ENCODE measurements at places on chromosomes 4 and X.

DNA sequence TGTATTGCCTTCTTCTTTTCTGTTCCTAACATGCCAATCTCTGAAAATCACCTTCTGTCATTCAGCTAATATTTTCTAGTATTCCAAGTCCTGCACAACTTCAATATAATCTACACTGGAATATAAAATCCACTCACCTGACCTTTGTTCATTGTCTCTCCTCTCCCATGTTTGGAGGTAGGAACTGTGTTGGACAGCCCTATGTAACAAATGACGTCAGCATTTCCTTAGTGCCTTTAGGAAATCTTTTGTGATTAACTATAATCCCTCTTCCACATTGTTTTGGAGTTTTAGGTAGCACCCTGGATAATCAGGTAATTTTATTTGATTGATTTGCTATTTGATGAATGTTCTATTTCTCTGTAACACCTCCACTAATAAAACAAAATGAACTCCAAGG is 814.8 kb upstream of the PRKX start:
- no peaks in the 10 kb centered on the region for H3K4me1 ChIP-seq
- no peak for DNase-seq
- no peaks in the 10 kb centered on the region for H3K27me3 ChIP-seq

- no peak overlapping the region for H3K4me3 ChIP-seq
- DNase-seq = no peak
- no peak overlapping the region for H3K27ac ChIP-seq
- peaks cover 2% of the 10 kb centered on the region for H3K4me1 ChIP-seq
- H3K27me3 ChIP-seq = peaks cover 9% of the 10 kb centered on the region
Measured at GRCh38 chrX:133637765-133638164, 222.5 kb upstream of the GPC4 start.

DNA sequence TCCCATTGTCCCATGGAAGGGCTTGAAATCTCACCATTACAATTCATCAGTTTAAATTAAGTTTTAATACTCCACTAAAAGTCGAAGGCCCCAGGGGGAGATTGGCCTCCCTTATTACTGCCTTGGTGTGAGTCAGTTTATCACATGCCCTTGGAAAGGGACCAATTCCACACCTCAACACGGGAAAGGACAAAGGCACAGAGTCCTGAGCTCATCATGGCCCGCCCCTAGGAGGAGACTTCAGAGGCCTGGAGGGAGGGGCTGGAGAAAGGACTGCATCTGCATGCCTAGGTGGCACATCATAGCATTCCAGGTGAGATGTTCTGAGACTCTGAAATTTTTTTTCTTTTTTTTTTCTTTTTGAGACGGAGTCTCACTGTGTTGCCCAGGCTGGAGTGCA is 2.8 kb upstream of the SEL1L3 start:
- H3K4me1 ChIP-seq = peaks cover 6% of the 10 kb centered on the region
- H3K4me3 ChIP-seq = no peak overlapping the region
- H3K36me3 ChIP-seq = no peaks in the 10 kb centered on the region
- DNase-seq = no peak
- H3K27me3 ChIP-seq = no peaks in the 10 kb centered on the region
- H3K27ac ChIP-seq = no peak overlapping the region

- no peak overlapping the region for H3K4me3 ChIP-seq
- H3K4me1 ChIP-seq = no peaks in the 10 kb centered on the region
- H3K36me3 ChIP-seq = no peaks in the 10 kb centered on the region
- H3K27me3 ChIP-seq = no peaks in the 10 kb centered on the region
- H3K27ac ChIP-seq = no peak overlapping the region
- no peak for DNase-seq
Measured at GRCh38 chr4:31307029-31307428, 586.9 kb downstream of the PCDH7 start.

DNA sequence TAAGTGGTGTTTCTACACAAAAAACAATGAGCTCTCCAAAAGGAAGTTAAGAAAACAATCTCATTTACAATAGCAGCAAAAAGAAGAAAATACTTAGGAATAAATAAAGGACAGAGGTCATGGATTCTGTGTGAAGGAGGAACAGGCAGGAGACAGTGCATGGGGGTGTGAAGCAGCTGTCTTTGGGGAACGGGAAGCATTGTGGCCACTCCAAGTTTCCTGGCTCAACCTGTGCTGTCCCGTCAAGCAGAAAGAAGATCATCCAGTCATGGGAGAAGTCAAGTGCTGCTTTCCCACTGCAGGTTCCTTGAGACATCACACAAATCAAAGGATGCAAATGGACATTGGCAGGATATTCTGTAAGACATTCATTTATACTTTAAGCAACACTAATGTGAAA is 66.1 kb upstream of the MAML3 start:
- no peaks in the 10 kb centered on the region for H3K36me3 ChIP-seq
- H3K27ac ChIP-seq = no peak overlapping the region
- H3K4me1 ChIP-seq = no peaks in the 10 kb centered on the region
- H3K27me3 ChIP-seq = no peaks in the 10 kb centered on the region
- H3K4me3 ChIP-seq = no peak overlapping the region
- no peak for DNase-seq

GRCh38 chr4:122661176-122662160 is 40.6 kb upstream of the IL21 start:
- no peaks in the 10 kb centered on the region for H3K27me3 ChIP-seq
- no peaks in the 10 kb centered on the region for H3K36me3 ChIP-seq

GRCh38 chrX:151870602-151871001 is 42.1 kb upstream of the MAGEA4 start:
- H3K4me1 ChIP-seq = no peaks in the 10 kb centered on the region
- H3K27ac ChIP-seq = peak overlapping the region; percentile 97
- no peaks in the 10 kb centered on the region for H3K27me3 ChIP-seq
- peak overlapping the region; percentile 53 for H3K4me3 ChIP-seq
- no peak for DNase-seq

GRCh38 chr4:26093551-26093950 is 179.5 kb downstream of the SMIM20 start:
- H3K27ac ChIP-seq = no peak overlapping the region
- no peaks in the 10 kb centered on the region for H3K27me3 ChIP-seq
- H3K4me3 ChIP-seq = no peak overlapping the region
- no peaks in the 10 kb centered on the region for H3K36me3 ChIP-seq
- H3K4me1 ChIP-seq = no peaks in the 10 kb centered on the region
- DNase-seq = no peak

- H3K36me3 ChIP-seq = no peaks in the 10 kb centered on the region
- H3K27ac ChIP-seq = no peak overlapping the region
- H3K4me1 ChIP-seq = no peaks in the 10 kb centered on the region
- H3K4me3 ChIP-seq = no peak overlapping the region
Measured at GRCh38 chrX:1221296-1221845, 8.9 kb upstream of the CRLF2 start.

DNA sequence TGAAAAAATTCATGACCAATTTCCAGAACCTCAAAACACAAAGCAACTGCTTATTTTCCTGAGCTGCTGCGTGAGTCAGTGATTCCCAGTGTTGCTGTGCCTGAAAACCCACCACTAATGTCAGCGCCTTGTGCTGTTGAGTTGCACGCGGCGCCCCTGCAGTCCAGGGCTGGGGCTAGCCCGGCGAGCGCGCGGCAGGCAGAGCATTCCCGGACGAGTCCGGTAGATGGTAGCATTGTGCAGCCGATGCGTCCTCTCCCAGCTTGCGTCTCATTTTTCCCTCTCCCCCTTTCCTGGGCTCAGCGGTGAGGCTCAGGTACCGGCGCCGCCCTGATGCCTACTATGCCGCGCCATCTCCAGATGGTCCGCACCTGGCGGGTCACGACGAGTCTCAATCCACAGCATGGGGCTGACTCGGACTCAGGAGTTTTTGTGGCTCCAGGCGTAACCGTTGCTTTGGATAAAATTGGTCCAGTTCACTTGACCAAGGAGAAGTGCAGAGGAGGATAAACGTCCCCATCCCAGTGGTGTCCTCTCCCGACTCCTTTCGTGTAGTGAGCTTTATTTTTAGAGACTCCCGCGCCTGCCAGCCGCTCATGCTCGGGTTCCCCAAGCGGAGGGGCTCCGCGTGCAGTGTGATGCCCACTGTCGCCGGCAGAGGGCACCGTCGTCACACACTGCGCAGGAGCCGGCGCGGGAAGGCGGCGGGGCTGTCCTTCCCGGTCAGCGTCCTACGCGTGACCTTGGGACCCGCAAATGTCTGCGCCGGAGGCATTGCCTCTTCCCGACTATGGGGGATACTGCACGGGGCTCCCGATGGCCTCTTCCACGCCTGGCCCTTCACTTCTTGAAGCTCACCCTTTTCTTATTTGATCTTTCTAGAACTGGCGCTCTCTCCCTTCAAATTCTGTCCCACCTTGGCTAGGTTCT is 53.6 kb upstream of the IGFBP7 start:
- DNase-seq = peak; percentile 89
- peaks cover 3% of the 10 kb centered on the region for H3K4me1 ChIP-seq
- no peaks in the 10 kb centered on the region for H3K27me3 ChIP-seq
- no peaks in the 10 kb centered on the region for H3K36me3 ChIP-seq
